ENCODE measurements at places on chromosomes 12 and 14.

- DNase-seq: peak; percentile 22
These were observed 40.2 kb upstream of the FBRSL1 start for GRCh38 chr12:132449565-132450417.

GRCh38 chr14:100073576-100074430 is 8.6 kb downstream of the EVL start:
- DNase-seq: no peak

DNA sequence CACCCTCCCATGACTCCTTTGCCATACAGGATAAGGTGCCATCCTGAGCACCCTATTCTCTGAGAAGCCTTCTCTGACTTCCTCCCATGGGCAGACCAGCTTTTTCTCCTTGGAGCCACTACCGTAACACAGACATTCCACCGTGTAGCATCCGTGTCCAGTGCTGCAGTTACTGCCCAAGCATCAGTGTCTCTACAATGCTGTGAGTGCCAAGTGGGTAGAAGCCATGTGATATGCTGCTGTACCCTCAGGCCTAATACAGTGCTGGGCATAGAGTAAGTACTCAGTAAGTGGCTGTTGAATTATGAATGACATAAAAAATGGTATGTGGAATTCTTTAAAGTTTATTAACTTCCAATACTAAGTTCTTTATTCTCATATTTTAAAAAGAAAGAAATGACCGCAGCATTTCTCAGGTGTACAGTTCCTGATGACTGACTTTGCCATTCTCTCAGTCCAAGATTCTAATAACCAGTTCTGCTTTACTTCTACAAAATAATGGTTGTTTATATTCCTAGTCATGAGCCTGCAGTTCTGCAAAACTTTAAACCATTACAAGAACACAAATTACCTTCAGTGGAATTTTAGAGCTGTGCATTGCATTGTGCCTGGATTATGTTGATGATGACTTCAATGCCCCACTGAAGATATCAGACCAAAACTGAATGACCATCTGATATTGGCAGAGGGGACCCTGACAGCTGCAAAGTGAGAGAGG is 118.7 kb downstream of the RPAP3 start:
- DNase-seq: no peak

DNA sequence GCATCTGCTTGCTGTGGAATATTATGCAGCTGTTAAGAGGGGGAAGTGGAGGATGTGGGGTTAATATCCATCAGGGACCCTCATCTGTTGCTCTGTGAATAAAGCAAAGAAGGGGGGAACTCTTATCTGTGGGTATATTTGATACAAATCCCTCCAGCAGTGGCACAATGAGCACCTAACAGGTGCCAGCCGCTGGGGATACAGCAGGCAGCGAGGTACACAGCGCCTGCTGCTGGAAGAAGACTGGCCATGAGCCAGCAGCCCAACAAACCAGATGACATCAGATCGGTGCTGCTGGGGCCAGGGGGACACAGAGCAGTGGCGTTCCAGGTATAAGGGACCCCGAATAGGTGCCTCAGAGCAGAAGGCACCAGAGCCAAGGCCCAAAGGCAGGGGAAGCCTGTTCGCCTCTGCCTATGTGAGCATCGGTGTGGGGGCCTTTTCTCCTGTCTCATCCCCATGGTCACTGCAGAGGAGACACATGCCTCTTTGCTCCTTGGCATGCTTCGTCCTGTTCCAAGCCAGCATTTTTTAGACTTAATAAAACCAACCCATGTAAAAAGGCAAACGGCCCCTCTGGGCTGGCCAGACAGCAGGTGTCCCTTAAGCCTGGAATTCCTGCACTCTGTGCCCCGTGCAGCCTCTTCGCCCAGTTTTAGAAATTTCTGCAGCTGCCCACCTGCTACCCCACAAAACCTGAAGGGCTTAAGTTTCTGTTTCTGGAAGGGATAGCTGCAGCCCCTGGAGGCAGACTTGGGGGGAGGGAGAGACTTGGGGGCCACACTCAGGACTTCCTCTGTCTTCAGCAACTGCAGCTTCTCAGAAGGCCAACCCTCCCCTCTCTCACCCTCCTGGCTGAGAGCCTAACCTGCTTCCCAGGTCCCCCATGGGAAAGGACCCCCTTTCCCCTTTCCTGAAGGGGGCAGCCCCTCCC is 1.6 kb upstream of the CKB start:
- peak; percentile 49 for DNase-seq

GRCh38 chr14:39773387-39774126 is 341.3 kb upstream of the FBXO33 start:
- DNase-seq: no peak

GRCh38 chr12:116265351-116266147 is 11.9 kb downstream of the MED13L start:
- no peak for DNase-seq

DNA sequence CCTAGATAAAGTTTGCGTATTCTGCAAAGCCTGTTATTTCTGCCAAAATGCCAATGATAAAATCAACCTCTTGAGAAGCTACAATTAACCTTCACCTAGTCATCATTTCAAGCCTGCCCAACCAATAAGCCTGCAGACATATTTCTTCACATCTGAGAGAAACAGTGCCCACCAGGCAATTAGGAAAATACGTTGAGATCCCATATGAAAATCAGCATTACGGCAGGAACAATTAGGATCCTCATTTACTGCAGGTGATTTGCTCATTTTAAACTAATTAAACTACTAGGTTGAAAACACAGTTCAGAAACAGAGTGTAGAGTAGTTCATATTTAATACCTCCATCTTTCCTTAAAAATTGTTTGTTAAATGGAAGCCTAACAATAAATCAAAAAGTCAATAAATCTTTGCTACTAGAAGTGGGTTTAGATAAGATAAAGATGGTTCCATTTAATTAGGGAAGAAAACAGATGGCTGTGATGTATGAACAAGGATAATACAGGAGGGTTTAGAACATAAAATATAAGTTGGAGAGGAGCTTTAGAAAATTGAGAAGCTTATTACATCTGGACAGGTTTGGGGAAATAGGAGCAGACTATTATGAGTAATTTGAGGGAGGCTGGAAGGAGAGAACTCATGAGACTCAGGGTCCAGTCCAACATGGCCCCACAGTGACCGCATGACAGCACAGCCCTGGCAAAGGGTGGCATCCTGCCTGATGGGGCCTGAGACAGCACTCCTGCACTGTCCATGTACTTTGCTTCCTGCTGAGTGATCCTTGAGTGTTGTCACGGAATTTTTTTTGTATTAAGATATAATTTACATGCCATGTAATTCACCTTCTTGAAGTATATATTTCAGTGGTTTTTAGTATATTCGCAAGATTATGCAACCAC is 26.9 kb upstream of the PYGL start:
- DNase-seq: no peak

DNA sequence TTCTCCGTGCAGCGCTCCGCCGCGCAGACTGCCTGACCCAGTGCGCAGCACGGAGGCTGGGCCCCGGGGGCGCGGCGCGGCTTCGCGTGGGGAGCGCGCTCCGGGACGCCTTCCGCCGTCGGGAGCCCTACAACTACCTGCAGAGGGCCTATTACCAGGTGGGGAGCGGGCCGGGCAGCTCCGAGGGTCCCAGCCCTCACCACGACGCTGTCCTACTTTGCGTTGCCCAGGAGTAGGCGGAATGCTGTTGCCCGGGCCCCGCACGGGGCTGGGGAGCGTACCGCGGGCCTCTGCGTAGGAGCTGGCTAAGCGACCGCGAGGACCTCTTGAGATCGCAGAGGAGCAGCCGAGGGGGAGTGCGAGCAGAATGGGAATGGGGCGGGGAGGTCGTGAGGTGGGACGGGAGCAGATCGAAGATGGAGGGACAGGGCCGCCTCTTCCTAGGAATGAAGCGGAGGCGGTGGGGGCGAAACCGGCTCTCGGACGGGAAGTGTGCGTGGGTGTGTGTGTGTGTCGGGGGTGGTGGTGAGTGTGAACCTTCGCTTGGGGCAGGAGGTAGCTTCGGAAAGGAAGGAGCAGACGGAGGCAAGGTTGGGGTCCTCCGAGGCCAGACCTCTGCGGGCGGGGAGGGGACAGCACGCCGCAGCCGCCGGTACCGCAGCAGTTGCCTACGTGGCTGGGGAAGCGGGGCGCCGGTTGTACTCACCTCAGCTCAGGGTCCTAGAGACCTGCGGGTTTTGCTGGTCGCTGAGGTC is 751 bp downstream of the P3H3 start:
- DNase-seq: peak; percentile 57

DNA sequence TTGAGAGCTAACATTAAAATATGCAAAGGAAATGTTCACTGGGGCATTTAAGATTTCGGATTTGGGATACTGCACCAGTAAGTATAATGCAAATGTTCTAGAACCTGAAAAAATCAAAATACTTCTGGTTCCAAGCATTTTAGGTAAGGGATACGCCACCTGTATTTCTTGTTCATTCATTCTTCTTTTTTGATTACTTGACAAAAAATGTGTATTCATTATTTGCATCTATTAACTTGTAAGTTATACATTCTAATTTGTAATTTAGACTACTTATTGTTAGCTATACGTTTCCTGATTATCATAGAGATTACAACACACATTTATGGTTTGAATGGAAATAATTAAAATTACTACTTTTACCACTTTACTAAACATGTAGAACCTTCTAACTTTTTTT is 486.9 kb downstream of the SOX5 start:
- DNase-seq: no peak

GRCh38 chr12:13230500-13230899 is 34.0 kb downstream of the EMP1 start:
- no peak for DNase-seq
